HEK293T (cell line): ENCODE measurements at places on chromosomes 1 and 21.

- no peak for DNase-seq
Measured at GRCh38 chr21:32520875-32521735, 64.2 kb downstream of the TCP10L start.

- DNase-seq, result no peak
Measured at GRCh38 chr21:20551939-20552338, 446.3 kb upstream of the NCAM2 start.

- no peak for DNase-seq
Measured at GRCh38 chr1:200426196-200426595, 16.4 kb upstream of the ZNF281 start.

DNA sequence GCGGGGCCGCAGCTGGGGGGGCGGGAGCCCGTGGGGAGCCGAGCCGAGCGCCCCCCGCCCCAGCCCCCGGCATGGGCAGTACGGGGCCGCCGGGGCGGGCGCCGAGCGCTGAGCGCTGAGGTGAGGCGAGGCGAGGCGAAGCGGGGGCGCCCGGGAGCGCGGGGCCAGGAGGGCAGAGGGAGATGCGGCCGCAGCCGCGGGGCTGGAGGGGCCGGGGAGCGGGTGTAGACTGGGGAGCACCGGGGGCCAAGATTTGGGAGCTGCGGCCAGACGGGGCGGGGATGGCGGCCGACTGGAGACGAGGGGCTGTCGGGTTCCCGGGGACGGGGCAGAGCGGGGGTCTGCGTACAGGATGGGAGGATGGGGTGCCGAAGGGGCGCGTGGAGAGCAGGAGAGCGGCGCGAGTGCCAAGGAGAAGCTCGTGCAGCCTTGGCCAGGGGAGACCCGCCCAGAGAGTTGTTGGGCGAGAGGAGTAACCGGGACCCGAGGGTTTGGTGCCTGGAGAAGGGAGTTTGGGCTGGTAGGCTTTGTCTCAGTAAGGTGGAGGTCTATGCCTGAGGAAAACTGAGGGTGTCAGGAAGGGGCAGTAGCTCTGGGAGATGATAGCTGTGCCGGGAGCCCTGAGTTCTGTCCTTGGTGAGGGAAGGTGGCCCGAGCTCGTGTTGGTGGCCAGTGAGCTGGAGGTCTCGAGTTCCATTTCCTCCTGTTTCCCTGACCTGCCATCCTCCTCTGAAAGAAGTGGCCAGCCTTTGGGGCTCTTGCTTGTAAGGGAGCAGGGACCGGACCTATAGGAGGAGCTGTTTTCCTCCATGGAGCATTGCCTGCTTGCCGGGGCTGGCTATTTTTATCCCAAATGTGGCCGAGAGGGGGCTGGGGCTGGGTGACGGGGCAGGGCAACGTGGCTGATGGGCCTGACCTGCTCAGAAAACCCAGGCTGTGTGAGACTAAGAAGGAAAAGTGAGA lies 539 bp downstream of the ATP8B2 start:
- peak; percentile 90 for DNase-seq

DNA sequence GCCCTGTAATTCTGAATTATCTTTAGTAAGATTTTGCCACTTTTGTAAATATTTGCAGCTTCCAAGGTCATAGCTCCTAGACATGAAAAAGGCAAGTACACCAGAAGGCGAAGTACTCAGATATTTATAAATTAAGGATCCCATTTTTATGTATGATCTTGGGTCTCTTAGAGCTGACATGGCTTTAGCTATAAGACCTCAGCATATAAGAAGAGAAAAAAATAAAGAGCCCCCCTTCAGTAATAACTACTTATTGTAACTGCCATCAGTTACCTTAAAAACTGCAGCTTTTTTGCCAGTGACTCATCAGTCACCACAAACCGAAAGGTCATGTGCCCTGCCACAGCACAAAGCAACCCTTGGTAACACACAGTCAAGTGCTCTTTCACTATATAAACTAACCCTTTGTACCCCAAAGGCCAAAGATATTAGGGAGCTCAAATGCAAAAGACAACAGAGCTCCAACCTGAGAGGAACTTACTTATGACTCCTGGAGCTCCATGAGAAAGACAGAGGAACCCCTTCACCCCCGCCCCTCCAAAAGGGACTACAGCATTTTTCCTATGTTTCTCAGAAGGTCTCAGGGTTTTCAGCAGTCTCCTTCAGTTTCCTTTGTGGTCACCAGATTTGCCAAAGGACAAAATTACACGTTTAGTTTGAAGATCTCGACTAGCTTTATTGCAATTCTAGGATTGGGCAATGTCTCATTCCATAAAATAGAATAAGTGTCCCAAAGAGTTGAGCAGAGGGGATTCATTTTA lies 219.8 kb upstream of the DUSP10 start:
- DNase-seq, result no peak

DNA sequence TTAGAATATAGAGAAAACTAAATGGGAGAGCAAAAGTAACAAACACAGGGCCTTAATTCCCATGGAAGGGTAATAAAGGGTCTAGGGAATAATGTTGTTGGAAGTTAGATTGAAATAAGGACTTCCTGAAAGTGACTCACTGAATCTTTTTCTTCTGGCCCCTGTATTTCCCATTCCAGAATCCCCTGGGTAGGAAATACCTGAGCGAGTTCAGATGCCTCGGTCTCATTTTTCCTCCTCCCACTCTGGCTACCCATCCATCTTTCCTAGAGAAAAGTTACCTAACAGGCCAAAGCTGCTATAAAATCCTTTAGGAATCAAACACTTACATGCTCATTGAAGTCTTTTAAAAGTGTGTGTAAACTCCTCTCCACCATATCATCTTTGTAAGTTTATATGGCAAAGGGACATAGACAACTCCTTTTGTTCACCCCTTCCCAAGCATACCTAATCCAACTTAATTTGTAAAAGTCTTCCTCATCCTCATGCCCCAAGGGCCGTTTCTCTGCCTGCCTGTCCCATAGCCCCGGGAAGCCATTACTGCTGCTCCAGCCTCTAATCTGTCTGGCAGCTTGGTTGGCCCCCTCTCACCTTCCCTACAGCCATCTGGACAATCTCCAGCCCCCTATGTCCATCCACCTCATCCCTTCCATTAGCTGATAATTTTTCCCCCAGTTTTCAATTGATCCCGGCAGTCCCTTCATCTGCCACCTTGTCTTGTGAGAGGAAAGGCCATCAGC lies 3.3 kb upstream of the MEF2D start:
- DNase-seq, result no peak

GRCh38 chr1:210541680-210542358 lies 213.1 kb downstream of the HHAT start:
- DNase-seq, result no peak

GRCh38 chr1:30636621-30637020 lies 86.8 kb downstream of the MATN1 start:
- no peak for DNase-seq

DNA sequence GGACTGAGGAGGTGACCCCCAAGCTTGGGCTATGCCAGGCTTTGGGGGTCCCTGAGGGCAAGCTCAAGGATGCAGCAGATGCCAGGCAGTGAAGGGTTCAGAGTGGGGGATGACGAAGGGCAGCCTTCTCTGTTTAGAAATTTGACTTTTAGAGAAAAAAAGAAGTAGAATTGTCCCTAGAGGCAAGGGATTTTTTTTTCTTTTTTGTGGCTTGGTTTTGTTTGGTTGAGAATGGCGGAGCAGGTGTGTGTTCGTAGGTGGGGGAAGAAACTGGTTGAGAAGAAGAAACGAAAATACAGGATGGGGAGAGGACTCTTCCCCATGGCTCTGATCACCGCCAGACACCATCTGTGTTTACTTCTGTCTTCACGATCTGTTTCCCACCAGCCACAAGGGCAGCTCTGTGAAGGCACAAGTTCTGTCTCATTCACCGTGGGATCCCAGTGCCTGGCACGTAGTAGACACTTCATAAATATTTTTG lies 8.2 kb downstream of the PLA2G5 start:
- DNase-seq, result no peak

DNA sequence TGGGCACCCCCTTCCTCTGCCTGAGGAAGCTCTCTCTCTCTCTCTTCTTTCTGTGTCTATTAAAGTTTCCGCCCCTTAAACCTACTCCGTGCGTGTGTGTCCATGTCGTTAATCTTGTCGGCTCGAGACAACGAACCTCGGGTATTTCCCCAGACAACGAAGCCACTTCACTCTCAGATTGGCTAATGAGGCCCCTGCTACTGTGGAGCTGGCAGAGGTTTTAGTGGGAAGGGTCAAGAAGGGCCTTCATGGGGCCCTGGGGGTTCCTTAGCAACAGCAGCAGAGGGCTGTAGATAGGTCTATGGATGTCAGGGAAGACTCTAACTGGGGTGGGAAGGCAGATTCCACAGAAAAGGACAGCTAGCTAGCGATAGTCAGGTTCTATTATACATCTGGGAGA lies 239.8 kb upstream of the RAB4A start:
- DNase-seq, result no peak

GRCh38 chr1:69706473-69706872 lies 138.8 kb downstream of the LRRC7 start:
- no peak for DNase-seq

DNA sequence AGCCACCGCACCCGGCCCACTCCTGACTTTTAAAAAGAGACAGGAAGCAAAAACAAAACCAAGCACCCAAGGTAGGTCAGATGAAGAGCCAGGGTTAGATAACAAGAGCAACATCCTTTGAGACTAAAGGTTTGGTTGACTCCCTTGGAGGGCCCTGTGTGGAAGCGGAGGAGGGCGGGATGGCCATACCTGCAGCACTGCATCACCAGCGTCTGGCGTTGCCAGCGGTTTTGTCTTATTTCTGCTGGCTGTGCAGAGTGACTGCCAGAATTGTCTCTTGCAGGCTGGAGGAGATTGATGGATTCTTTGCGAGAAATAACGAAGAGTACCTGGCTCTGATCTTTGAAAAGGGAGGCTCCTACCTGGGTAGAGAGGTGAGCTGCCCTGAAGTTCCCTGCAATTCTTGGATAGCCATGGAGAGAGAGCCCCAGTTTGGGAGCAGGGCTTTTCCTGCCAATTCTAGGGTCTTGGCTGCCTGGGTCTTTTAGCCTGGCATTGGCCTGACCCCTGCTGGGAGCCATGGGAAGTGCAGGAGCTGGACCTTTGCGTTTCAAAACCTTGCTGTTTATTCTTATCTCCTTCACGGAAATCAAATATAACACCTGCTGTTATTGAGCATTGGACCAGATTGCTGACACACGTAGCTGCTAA lies 24.0 kb downstream of the QSOX1 start:
- DNase-seq, result peak; percentile 88

DNA sequence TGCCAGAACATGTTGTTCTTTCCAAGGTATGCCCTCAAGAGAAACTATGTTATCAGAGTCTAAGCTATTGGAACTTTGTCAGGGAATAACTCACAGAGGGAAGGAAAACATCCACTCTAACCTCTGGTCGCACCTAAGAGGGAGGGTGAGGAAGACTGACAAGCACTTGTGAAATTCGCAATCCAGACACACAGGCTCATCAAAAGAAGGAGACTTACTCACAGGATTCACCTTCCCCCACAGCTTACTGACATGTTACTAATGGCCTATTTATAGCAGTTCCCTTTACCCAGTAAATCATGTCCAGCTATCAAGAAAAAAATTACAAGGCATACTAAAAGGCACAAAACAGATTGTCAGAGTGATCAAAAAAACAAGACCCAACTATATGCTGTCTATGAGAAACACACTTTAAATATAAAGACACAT lies 36.9 kb downstream of the WDR64 start:
- no peak for DNase-seq

DNA sequence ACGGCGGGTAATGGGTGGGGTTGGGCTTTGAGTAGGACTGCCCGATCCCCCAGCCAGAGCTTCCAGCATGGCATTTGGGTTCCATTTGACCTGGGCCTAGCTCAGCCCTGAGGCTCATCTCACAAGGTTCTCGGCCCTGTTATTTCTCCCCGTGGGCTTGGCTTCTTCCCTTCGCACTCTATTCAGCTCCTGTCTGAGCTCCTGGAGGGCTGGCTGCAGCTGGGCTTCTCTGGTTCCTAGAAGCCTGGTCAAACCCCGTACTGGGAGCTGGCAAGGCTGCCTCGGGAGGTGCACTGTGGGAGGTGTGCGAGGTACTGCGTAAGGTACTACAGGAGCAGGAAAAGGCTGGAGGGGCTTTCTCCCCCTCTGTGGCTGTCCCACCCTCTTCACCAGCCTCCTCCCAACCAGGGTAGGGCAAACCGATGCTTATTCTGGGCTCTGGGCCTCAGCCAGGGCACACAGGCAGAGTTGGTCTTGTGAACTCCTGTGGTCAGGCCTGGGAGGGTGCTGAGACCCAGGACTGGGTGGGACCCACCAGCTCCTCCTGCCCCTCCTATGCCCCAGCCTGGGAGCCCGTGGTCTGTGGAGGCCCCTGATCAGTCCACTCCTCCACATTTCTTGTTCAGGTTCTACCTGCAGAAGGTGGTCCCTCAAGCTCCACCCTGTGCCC lies 814 bp downstream of the A3GALT2 start:
- no peak for DNase-seq

DNA sequence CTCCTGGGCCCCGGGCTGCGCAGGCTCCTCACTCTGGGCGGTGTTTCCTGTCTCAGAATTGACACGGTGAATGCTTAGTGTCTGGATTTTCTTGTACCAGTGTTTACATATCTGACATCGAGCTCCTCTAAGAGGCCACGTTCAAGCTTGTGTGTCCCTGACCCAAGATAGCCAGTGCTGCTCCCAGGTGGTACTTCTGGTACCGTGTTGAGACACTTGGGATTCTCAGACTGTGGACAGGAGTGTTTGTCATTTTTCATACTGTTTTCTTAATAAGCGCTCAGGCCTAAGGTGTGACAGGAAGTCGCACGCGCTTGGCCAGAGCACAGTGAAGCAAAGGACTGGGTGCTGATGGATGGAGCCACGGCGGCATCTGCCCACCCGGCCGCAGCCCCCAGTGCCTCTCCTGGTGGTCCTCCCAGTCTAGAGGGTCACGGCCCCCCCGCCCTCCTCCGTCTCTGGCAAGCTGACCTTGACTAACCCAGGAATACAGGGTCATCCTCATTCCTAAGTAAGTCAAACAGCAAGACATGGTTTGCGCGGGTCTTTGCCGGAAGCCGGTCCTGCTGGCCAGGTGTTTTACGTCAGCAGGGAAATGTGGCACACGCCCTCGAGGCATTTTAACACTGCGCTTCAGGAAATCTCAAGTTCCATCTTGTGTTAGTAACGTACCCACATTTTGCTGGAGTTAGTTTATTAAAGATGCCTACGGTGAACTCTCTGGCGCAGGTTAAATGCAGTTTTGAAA lies 8.0 kb downstream of the PEX10 start:
- DNase-seq, result no peak

GRCh38 chr1:30988045-30988444 lies 77.5 kb downstream of the PUM1 start:
- DNase-seq, result no peak

- DNase-seq, result no peak
Measured at GRCh38 chr21:36369064-36369685, 16.0 kb upstream of the CHAF1B start.

- DNase-seq, result peak; percentile 23
Measured at GRCh38 chr1:236907205-236907604, 97.0 kb downstream of the MT1HL1 start.

GRCh38 chr21:15065392-15066122 lies 757 bp upstream of the NRIP1 start:
- DNase-seq, result peak; percentile 50
